ENCODE measurements at places on chromosomes 11 and 22. TPM values are rescaled to one million over a fixed set of nuclear protein-coding genes. Genes with fewer than 3 reads are reported as not detected.

MMP12 gene
- not detected for total RNA-seq

IL18BP gene
- total RNA-seq = 4.4 TPM

TREH gene
- total RNA-seq = not detected

GAL3ST1 gene
- total RNA-seq = 2.7 TPM

KIF18A gene
- not detected for total RNA-seq

EXT2 gene
- total RNA-seq = 23.5 TPM

KCNK7 gene
- 0.27 TPM for total RNA-seq

MIAT gene
- total RNA-seq = 0.30 TPM

UQCC3 gene
- 6.2 TPM for total RNA-seq

PYGM gene
- total RNA-seq = 1,536 TPM

ZP1 gene
- total RNA-seq = not detected

BID gene
- 5.6 TPM for total RNA-seq

Data from psoas muscle (tissue), 8 donors.